ENCODE measurements at places on chromosomes 7 and 10. TPM values are rescaled to one million over a fixed set of nuclear protein-coding genes. Genes with fewer than 3 reads are reported as not detected.

DNA sequence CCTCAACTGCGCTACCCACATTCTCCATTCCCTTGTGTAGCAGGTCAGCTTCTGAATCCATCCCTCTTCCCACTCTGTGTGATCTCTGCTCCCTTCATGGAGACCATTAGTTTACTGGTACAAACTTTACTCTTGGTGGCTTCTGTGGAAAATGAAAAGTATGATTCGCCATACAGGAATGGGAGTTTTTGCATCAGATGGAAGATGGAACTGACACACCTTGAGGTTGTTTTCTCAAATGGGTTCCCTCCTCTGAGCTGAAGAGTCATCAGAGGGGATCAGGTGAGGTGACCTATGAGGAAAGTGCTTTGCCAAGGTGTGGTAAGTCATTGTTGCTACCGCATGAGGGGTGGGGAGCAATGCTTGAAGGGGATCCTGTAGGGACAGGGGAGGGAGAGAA is 266.8 kb downstream of the INHBA start:
- DNase-seq = no peak

The HOXA2 gene
- total RNA-seq = 3.5 TPM

The OR2A42 gene
- not detected for total RNA-seq

The PON3 gene
- 2.9 TPM for total RNA-seq

The SLK gene
- total RNA-seq = 49.0 TPM

The DMBT1 gene
- total RNA-seq = 0.28 TPM

The WAPL gene
- total RNA-seq = 29.8 TPM

The ELN gene
- total RNA-seq = 133 TPM

- no peak for DNase-seq
These were observed 82.3 kb downstream of the LHFPL3 start for GRCh38 chr7:104410742-104411141.

DNA sequence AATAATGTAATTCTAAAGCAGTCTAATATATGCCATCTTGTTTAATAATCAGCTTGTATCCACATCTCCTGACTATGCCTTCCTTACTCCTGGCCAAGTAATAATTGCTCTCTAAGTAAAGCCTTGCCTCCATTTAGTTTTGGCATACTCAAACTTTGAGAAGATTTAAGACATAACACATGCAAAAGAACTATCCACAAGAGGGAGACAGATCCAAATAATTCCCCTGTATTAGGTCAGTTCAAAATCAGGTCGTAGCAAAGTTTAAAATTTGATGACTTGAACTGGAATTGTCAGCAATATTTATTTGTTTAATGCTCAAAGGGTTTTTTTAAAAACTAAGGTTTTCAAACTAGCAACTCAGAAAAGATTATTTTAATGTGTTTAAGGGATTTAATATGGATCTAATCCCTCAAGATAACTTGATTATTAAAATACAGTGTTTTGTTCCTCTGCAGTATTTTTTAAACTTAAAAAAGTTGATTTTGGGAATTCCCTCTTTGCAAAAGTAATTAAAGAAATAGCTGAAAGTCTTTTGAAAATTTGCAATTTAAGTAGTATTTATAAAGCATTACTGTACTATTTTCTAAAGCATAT is 95.3 kb downstream of the HDAC9 start:
- no peak for DNase-seq

GRCh38 chr7:29881724-29882123 is 75.4 kb downstream of the WIPF3 start:
- no peak for DNase-seq

DNA sequence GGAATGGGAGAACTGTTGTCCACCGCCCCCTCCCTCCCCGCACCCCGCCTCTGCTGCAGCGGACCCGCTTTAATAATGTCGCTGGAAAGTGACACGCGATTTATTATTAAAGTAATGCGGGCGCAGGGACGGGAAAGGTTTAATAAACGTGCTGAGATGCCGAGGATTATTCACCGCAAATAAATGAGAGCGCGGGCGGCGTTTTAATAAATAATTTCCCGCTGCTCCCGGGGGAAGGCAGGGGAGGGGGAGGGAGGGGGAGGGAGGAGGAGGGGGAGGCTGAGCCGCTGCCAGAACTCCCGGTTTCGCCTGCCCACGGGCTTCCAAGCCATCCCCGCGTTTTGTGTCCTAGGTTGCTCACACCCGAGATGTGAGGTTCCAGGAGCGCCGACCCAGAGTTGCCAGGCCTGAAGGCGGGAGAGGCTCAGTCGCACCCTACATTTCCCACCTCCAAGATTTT is 5.1 kb downstream of the KAZALD1 start:
- no peak for DNase-seq

DNA sequence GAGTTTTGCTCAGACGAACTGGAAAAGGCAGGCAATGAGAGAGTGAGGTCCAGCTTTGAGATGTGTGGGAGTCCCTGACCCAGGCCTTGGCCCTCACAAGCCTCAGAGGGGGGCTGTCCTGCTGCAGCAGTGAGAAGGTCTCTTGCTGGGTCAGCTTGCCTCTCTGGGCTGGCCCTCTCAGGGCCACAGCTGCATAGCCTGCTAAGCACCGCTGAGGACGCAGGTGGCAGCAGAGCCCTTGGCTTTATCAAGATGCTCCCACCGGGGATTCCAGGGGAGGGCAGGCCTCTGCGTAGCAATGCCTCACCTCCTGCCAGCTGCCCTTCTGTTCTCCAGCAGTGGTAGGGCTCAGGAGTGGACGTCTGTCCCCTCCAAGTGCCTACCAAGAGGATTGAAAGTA is 128.7 kb downstream of the COBL start:
- no peak for DNase-seq
